ENCODE measurements at places on chromosomes 12 and 14.

GRCh38 chr12:41956353-41956752 is 188.3 kb downstream of the GXYLT1 start:
- no peak for DNase-seq

- DNase-seq = no peak
Measured at GRCh38 chr12:30117483-30117882, 333.7 kb upstream of the TMTC1 start.

DNA sequence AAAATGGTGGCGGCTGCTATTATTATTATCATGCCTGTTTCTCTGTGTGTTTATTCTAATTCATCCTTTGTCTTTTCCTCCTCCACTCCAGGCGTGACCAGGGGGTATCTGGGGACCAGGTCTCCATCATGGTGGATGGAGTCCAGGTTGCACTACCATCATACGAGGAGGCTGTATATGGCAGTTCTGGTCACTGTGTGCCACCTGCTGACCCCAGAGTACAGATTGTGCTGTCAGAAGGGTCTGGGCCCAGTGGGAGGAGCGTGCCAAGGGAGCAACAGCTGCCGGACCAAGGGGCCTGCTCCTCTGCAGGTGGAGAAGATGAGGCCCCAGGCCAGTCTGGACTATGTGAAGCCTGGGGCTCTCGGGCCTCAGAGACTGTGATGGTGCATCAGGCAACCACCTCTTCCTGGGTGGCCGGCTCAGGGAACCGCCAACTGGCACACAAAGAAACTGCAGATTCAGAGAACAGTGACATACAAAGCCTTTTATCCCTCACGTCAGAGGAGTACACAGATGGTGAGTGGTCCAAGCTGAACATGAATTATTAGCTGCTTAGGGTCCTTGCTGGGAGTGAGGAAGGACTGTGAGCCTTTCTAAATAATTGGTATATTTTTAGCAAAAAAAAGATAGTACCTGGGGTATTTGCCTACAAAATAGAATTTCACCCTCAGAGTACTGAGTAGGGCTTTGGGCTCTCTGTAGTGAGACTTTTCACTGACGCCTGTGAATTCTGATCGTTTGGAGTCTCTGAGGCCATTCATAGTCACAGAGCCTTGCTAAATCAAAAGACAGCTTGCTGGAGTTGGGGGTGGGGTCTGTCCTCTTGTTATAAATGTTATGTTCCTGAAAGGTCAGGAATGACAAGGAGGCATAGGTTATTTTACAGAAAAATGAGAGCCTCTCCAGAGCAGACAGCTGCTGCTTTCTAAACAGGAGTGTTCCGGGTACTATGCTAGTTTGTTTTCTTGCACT is 58.1 kb upstream of the SRSF5 start:
- peak; percentile 19 for DNase-seq

DNA sequence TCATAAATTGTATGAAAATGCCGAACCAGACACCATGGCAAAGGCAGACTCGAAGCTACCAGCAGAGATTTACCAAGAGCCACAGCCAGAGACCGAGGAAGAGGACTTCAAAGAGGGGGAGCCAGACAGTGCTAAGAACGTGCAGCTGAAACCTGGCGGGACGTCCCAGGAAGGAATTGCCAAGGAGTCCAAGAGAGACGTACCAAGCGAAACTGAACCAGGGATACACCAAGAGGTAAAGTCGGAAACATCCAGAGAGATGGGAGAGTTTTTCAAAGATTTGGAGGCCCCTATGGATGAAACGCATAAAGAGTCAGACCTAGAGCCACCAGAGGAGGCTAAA is 294 bp downstream of the SAMD15 start:
- DNase-seq = no peak

- peak; percentile 36 for DNase-seq
Measured at GRCh38 chr12:20463913-20464524, 95.7 kb downstream of the PDE3A start.

GRCh38 chr12:26185532-26186320 is 9.6 kb upstream of the SSPN start:
- DNase-seq = no peak

GRCh38 chr12:99250091-99250490 is 397.5 kb upstream of the GARIN6 start:
- DNase-seq = no peak

DNA sequence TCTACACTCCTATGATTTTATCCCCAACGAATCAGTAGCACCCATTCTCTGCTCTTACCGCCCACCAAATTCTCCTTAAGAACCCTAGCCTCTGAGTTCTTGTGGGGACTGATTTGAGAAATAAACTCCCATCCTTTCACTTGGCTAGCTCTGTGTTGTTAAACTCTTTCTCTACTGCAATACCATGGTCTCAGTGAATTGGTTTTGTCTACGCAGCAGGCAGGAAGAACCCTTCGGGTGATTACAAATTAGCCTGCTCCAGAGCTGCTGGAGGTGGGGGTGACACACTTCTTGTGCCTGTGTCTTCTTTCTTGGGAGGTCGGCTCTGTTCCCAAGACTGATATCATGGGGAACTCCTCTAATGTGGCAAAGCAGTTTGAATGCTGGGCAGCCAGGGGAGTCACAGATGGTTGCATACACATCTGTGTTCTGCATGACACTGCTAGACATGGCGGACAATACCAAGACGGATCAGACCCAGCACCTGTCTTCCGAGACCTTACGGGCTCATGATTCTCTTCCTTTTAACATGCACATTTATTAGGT is 1.6 kb upstream of the C1S start:
- no peak for DNase-seq

GRCh38 chr12:32402946-32403345 is 3.6 kb downstream of the FGD4 start:
- no peak for DNase-seq

GRCh38 chr14:54025661-54026060 is 69.0 kb upstream of the BMP4 start:
- DNase-seq = peak; percentile 32

DNA sequence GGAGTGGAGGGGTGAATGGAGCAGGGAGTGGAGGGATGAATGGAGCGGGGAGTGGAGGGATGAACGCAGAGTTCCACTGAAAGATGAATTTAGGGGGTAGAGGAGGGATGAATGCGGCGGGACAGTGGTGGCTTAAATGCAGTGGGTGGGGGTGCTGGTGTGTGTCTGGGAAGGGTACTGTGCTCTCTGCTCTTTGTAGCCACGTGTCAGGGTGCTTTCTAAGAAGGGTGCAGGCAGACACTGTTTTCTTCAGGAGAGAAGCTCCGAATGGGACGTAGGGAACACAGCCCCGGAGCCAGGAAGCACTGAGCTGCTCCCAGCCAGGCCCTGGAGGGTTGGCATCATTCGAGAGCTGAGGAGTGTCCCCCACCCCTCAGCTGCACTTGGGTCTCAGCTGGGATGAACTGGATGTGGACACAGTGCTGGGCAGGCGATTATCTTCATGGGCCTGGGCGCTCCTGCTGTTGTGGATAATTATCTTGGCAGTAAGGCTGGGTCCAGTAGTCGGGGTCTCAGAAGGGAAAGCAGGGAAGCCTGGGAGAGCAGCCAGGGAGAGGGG is 9.5 kb upstream of the CEP170B start:
- DNase-seq = no peak

GRCh38 chr14:52112336-52113018 is 43.6 kb upstream of the NID2 start:
- no peak for DNase-seq

DNA sequence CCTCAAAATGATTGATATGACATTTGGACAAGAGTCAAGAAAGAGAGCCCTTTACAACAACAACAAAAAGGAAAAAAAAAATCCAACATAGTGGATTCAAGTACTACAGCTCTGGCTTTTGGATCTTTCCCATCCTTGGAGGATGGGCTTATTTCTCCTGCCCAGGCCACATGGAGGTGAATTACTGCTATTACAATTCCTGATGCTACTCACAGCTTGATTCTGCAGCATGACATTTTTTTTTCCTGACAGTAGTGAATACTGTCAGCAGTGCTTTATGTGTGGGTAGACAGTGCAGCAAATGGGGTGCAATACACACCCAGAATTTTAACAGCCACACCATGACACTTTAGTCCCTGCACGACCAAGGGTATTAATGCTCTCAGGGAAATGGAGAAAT is 42.5 kb upstream of the HSP90B1 start:
- no peak for DNase-seq

GRCh38 chr12:117167769-117168168 is 22.5 kb downstream of the FBXO21 start:
- DNase-seq = no peak

GRCh38 chr12:99131751-99132199 is 486.7 kb downstream of the APAF1 start:
- no peak for DNase-seq

GRCh38 chr12:12474931-12475795 is 87.5 kb downstream of the DUSP16 start:
- DNase-seq = no peak

DNA sequence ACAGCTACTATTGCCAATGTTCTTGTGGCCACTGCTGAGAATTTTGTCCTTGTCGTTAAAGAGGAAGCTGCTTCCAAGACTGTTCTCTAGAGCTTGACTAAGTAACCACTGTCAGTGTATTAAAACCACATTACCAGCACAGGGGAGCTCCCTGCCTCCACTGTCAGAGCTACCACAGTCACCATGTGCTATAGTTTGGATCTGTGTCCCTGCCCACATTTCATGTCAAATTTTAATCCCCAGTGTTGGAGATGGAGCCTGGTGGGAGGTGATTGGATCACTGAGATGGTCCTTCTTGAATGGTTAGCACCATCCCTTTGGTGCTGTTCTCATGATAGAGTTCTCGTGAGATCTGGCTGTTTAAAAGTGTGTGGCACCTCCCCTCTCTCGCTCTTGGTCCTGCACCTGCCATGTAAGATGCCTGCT is 23.2 kb upstream of the RAP1B start:
- no peak for DNase-seq

DNA sequence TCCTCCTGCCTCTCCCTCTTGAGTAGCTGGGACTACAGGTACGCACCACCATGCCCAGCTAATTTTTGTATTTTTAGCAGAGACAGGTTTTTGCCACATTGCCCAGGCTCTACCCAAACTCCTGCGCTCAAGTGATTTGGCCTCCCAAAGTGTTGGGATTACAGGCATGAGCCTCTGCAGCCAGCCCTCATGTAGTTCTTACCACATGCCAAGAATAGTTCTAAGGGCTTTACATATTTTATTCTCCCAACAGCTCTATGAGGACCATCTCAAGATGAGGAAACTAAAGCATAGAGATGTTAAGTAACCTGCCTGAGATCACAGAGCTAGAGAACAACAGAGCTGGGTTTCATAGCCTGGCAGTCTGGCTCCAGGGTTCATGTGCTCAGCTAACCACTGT is 37.9 kb upstream of the ALDH2 start:
- DNase-seq = no peak

- no peak for DNase-seq
Measured at GRCh38 chr12:114668886-114669288, 15.1 kb downstream of the TBX3 start.

- DNase-seq = no peak
Measured at GRCh38 chr12:47367912-47368537, 288.3 kb upstream of the AMIGO2 start.

DNA sequence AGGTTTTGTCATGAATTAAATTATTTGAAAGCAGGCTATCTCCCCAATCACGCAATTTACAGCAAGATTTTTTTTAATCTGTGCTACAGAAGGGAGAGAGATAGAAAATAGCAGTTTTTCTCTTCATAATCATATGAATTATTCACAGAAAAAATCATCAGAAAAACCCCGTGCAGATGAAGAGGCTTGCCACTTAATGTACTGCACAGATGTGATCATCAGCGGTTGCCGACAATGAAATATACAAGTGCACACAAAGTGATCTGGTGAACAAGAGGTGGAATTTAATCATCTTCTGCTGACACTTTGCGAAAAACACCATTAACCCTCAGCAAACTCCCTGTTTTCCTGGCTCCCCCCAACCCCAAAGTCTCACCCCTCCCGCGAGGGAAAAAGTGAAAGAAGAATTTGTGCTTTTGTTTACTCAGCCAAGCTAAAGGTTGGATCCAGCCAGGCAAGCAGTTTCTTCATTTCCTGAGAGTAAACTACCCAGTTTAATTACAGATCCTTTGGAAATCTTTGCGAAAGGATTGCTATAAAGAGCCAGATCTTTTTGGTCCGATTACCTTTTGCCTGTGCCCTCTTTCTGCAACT is 3.1 kb upstream of the LMO3 start:
- no peak for DNase-seq

GRCh38 chr12:10668526-10668925 is 5.3 kb downstream of the STYK1 start:
- peak; percentile 39 for DNase-seq

- DNase-seq = no peak
Measured at GRCh38 chr12:120546050-120546386, 11.9 kb downstream of the RNF10 start.

GRCh38 chr14:30064454-30064853 is 136.8 kb upstream of the PRKD1 start:
- no peak for DNase-seq

DNA sequence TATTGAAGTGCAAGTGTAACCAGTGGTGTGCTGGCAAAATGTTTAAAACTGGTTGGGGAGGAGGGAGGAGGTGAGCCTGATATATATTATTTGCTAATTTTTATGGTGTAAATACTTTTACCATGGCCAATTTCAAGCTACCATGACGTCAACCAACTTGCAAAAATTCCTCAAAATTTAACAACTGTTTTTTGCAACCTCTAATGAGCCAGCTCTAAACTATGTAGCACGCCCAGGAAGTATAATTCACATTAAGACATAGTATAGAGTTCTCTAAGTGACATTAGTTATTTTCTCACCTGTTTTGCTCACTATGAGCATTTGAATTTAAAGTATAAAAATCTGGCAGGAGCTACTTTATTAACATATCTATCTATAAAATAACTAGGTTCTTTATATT is 41.4 kb downstream of the ATL1 start:
- DNase-seq = no peak

DNA sequence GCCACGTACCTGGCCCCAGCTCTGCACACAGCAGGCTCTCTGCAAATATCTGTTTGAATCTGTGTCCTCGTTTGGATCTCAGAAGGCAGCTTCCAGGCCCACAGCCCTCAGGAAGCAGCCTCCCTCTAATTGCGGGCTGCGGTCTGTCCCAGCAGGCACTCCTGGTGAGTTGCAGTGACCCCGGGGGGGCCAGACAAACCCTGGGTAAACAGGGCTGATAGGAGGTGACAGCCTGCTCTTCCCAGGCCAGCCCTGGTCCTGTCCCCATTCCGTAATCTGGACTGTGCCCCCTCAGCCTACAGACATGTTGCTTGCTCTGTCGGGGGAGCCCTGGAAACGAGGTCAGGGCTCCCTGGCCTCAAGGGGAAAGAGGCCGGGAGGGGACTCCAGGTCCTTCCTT is 2.0 kb downstream of the FOXN4 start:
- DNase-seq = no peak

- DNase-seq = no peak
Measured at GRCh38 chr14:102898776-102899515, 23.5 kb upstream of the AMN start.
